KBM-7 (cell line): ENCODE measurements at places on chromosomes 4 and X.

DNA sequence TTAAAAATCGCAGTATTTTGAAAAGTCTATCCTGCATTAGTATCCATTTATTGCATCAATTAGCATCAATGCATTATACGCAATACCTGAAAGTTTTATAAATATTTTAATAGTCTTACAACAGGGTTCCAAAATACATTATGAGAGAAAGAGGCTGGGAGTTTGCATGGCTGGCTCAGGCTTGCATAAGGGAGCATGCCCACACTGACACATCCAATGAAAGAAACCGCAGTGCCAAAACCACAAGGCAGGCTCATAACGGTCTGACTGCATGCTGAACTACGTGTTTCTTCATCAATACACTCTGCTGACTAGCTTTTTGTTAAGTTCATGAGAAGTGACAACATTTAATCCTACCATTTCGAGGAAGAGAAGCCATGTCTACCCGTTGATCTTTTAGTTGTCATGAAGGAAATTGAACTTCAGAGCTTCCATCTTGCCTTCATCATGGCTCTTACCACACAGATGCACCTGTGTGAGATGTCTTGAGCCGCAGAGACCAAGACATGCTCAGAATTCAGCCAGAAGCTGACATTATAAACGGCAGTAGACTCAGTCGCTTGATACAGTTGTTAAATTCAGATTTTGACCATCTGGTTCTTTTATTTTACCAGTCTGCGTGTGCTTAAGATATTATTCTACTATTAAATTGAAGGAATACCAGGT lies 168.8 kb upstream of the FRG1 start:
- DNase-seq: peak; percentile 78

DNA sequence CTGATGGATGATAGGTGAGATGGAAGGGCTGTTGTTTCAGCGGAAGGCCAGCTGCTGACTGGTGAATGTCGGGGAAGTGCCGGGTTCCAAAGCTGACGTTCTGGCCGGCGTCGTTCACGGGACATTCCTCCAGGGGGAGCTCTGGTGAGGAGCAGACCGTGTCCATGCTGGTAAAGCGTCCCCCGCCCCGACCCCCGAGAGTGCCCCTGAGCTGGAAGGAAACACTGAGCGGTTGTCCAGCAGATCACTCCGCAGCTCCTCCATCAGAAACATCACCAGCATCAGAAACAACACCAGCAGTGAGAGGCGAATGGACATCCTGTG lies 18.6 kb upstream of the ADRA2C start:
- no peak for DNase-seq

DNA sequence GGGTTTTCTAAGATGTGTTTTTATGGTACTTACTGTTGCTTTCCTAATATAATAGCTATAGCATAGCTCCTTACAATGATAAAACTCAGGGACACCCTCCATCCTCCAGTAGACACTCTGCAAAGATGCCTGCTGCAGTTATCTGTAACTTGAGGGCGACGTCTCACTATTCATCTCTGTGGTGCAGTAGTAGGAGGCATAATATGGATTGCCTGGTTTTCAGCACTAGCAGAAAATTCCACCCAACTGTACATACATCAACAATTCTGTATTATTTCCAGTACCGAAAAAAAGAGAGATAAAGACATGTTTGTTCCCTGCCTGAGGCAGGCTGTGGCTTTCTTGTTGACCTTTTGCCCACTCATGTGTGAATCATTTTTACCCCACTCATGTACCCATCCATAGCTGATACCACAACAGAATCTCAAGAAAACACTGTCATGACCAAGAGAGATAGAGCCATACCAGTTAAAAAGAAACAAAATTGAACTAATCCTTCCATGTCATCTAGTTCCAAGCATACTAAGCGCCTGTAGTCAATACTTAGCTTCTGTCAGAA lies 220.1 kb downstream of the RAB28 start:
- no peak for DNase-seq

- no peak for DNase-seq
Measured at GRCh38 chrX:12819222-12819621, 28.0 kb downstream of the PRPS2 start.

DNA sequence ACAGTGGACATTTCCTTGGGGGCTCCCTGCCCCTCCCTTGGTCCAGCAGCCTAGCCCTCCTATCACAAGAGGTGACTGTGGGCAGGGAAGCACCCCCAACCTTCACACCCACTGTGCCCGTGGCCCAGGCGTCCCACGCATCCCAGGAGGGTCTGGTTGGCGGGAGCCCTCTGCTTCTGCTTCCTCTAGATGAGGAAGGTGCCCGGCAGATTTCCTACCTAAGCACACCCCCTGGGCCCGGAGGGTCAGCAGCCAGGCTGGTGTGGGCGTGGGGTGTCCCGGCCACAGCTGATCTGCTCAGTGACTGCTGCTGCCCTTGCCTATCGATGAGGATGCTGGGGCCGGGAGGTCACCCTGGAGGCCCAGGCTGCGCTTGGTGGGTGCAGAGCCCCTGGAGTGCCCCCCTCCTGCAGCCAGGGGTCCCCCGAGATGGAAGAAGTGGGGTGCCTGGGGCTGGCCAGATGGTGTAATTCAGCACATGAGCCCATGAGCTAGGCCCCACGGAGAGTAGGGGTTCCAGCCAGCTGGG lies 12.2 kb downstream of the SH3BP2 start:
- no peak for DNase-seq

- no peak for DNase-seq
Measured at GRCh38 chrX:132748909-132749308, 209.5 kb downstream of the HS6ST2 start.

GRCh38 chr4:155774033-155774432 lies 15.2 kb downstream of the GUCY1B1 start:
- no peak for DNase-seq

- no peak for DNase-seq
Measured at GRCh38 chr4:7138223-7139166, 53.8 kb upstream of the SORCS2 start.

- no peak for DNase-seq
Measured at GRCh38 chrX:53088136-53088974, 5.6 kb upstream of the KANTR start.

DNA sequence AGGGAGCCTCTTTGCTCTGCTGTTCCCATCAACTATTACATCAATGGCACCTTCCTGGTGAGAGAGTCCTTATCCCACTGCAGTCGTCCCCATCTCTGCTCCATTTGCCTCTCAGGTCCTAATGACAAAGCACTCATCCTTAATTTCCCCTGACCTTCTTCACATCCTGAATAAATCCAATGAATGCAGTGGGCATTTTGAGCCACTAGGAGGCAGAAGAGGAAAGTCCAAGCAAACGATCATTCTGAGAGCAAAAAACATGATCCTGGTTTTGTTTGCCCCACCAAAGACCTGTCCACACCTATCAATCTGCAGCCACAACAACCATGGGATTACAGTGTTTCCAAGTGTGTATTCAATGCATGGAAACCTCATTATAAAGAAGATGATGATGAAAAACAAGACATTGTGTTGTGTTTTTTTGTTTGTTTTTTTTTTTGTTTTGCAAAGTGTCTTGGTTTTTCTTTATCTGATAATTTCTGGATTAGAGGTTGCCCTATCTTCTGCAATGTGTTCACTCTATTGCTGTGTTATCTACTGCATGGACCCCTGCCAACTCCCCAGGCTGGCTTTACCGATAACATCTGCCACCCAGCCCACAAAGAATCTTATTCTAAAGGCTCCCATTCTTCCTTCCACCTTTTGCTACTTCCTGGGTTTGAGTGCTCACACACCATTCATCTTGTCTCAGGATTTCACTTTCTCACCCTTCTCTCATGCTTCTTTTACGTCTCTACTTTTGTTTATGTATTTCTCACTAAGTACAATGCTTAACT lies 207.2 kb downstream of the NLGN4X start:
- peak; percentile 66 for DNase-seq

DNA sequence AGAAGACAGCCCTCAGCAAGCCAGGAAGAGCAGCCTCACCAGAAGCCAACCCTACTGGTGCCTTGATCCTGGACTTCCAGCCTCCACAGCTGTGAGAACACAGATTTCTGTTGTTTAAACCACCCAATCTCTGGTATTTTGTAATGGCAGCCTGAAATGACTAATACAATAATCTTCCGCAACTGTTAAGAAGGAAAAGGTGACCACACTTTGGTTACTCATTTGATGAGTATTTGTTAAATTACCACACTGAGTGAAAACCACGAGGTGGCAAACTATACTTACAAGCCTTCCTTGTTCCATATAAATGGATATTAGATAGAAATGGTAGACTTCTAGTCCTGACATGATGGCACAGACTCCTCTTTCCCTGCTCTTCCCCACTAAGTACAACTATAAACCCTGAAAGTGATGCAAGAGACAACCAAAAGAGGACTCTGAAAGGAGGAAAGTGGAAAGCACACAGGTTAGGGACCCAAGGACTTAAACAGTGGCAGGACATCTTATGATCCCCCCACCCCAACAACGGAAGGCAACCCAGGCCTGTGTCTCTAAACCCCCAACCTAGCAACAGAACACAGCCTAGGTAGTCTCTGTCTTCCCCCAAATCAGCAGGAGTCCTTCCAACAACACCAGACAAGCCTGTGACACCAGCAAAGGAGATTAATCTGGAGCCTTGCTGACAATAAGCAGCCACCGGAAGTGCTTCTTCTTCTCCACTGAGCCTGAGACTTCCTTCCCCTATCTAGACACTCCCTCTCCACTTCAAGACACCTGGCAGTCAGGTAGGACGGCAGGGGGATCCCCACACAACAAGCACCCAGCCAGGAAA lies 12.3 kb downstream of the ZNF182 start:
- peak; percentile 34 for DNase-seq

DNA sequence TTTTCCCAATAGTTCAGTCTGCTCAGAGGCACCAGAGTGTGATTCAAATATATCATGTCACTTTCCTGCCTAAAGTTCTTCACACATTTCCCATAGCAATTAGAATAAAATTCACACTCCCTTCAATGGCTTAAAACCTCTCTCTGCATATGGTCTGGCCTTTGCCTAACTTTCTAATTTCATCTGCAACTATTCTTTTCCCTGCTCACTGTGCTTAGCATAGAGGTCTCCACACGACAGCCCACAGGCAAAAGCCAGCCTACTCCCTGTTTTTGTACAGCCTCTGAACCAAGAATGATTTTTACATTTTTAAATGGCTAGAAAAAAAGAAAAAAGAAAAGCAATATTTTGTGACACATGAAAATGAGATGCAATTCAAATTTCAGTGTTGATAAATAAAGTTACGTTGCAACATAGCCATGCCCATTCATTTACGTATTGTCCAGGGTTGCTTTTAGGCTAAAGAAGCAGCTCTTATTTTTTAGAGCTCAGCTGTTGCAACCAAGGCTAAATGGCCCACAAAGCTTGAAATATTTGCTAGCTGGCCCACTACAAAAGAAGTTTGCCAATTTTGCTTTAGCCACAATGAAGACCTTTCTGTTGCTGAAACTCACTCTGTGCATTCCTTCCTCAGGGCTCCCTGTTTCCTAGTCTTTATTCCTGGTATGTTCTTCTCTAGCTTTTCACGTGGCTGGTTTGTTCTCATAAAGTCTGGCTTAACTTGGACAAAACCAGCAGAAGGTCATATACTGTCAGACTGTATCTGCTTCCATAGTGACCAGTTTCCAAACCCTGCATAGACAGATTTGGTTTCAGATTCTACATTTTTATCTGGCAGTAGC lies 26.6 kb upstream of the IRF2 start:
- DNase-seq: no peak

DNA sequence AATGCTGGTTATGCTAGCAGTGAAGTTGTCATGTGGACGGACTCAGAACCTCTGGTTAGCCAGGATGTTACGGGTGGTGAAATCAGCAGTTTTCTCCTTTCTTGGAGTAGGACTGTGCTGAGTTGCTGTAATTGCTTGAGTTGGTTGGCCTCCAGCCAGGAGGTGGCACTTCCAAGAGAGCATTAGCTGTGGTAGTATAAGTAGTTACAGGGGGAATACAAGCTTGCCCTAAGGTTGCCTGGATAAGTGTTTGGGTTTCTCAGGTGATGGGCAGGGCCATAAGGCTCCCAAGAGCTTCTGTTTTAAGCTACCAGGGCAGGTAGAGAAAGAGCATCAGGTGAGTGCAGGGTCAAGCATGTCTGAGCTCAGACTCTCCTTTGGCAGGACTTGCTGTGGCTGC lies 103.0 kb downstream of the ZNF518B start:
- DNase-seq: no peak

- no peak for DNase-seq
Measured at GRCh38 chr4:40933272-40934053, 183.7 kb downstream of the NSUN7 start.
